ENCODE measurements at places on chromosomes 7 and 10.

DNA sequence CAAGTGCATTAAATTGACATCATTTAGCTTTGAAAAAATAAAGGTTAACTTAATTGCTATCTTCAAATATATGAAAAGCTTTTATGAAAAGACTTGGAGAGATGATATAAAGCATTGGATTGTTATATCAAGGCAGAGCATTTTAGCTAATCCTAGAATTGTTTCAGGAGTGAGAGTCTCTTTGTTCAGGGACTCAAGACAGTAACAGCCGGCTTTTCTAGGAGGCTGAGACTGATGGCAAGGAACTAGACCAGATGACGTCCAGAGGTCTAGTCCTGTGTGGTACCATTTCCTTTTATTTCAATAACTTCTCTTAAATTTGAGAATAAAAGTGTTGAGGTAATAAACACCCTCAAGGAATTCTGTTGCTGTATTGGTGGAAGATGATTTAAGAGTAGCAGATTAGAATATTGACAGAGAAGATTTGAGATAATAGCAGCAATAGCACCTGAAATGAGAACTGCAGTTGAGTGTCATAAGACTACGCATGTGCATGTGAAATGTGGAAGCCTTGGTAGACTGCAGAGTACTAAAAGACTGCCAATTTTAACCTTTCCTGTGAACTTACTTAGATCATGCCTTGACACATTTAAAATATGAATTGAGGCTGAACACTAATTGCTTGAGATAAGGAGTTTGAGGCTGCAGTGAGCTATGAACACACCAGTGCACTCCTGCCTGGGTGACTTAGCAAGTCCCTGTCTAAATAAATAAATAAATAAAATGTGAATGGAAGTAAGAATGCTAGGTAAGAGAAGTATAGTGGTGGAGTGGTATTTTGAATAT is 79.6 kb downstream of the ZNRF2 start:
- DNase-seq = no peak

- no peak for DNase-seq
Measured at GRCh38 chr7:26813432-26813831, 51.0 kb downstream of the SKAP2 start.

DNA sequence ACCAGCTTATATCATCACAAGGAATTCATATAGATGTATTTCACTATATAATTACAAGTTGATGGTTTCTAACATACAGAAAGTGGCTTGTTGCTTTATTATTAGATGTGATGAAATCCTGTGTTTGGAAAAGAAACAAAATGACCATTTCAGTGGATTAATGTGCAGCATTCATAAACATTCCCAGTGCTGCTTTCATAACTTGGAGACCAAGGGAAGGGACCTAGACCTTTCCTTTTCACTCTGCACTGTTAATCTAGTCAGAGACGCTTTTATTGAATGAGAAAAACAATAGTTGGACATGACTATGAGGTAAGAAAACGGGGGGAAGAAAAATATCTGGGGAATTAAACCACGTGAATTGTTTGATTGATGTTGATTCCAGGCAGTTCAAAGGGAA is 160.0 kb downstream of the HDAC9 start:
- no peak for DNase-seq

- DNase-seq = no peak
Measured at GRCh38 chr10:18607503-18608378, 43.6 kb downstream of the NSUN6 start.

DNA sequence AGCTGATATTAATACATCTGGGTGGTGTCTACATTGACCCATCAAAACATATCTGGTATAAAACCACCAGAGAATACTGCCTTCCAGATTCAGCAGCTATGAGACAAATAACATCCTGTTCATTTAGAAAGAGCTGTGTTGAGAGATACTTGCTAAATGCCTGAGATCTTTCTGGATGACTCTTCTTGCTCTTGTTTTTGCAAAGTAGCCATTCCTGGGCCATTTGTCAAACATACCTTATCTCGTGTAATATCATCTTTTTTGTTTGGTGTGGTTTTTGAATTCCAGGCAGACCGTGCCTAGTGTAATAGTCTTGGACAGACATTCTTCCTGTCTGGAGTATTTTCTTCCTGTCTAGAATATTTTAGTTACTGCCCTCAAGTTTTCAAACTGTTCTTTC is 74.7 kb upstream of the PRR15 start:
- no peak for DNase-seq

DNA sequence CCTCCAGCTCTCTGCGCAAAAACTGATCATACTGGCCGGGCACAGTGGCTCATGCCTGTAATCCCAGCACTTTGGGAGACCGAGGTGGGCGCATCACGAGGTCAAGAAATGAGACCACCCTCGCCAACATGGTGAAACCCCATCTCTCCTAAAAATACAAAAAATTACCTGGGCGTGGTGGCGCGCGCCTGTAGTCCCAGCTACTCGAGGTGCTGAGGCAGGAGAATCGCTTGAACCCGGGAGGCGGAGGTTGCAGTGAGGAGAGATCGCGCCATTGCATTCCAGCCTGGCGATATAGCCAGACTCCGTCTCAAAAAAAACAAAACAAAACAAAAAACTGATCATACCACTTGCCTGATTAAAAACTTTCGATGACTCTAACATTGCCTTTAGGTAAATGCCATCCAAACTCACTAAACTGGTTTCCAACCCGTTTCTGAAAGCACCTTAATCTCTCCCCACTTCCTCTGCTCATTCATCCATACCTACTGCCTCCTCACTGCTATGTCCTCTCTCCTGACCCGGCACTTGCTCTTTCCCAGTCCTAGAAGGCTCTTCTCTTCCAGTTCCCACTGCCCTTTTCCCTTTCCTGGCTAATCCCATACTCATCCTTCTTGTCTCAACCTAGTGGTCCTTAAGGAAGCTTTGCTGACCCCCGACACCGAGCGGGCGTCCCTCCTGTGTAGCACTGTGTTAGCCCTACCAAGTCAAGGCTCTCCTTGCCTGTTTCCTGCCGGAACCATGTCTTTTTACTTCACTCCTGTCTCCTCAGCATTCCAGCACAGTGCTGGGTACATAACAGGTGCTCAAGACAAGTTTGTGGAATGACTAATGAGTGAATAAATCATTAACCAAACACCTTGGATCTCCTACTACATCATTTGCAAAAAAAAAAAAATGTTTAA is 686 bp upstream of the MIOS start:
- DNase-seq = no peak

All from NCI-H2081 treated with DMSO at 0.1 percent for 48 hours (cell line).